ENCODE measurements at places on chromosomes 5 and 9.

DNA sequence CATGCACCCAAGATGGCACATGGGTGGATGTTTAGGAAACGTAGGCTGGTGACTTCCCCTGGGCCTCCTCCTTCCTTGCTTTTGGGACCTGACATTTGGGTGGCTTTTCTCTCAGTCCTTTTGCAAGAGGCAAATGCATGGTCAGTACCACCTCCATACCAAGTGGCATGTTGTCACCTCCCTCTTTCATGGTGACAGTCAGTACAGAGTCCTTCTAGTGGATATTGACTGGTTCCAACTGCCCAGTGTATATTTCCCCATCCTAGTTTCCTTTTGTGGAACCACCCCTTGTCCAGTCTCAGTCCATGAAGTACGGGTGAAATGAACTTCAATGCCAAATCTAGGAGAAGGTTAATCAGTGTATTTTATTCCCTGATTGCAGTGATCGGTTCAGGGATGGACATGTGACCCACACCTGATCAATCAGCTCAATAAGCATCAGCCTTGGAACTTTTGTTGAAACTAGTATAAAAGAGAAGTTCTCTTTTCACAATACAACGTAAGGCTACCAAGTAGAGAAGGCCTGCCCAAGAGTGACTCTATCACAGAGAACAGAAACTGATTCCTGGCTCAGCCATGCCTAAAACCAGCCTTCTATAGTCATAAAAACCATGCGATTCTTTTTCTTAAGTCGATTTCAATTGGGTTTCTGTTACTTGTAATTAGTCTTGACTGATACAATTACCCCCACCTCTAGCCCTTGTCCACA, 143.4 kb upstream of the KLF9 start:
- no peak for DNase-seq

GRCh38 chr5:131381021-131381420, 117.2 kb downstream of the CDC42SE2 start:
- no peak for DNase-seq

DNA sequence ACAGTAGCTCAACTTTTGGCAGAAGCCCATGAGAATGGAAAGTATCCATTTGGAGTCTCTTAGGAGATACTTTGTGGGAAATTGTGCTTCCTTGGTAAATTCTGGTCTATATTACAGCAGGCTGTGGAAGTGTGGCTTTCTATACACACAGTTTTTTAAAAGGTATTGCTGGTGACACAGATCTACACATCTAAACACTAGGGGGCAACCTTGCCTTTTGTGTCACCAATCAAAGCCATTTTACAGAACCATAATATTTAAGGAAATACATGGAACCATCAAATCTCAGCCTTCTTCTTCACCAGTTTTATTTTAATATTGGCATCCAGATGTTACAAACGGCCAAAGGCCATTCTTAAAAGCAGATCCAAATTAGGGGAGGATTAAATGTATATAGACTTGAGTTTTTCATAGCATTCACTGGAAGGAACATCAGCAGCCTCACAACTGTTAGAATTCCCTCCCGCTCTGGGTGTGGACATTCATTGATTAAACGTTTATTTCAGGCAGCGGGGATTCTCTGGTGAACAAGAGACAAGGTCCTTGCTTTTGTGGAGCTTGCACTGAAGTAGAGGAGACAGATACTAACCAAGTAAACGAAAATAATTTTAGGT, 132.4 kb upstream of the EPB41L4A start:
- DNase-seq: peak; percentile 67

- peak; percentile 67 for DNase-seq
Observed at GRCh38 chr5:134511796-134512660, 13.4 kb upstream of the JADE2 start.

GRCh38 chr5:94689908-94690307, 71.4 kb downstream of the SLF1 start:
- DNase-seq: no peak

DNA sequence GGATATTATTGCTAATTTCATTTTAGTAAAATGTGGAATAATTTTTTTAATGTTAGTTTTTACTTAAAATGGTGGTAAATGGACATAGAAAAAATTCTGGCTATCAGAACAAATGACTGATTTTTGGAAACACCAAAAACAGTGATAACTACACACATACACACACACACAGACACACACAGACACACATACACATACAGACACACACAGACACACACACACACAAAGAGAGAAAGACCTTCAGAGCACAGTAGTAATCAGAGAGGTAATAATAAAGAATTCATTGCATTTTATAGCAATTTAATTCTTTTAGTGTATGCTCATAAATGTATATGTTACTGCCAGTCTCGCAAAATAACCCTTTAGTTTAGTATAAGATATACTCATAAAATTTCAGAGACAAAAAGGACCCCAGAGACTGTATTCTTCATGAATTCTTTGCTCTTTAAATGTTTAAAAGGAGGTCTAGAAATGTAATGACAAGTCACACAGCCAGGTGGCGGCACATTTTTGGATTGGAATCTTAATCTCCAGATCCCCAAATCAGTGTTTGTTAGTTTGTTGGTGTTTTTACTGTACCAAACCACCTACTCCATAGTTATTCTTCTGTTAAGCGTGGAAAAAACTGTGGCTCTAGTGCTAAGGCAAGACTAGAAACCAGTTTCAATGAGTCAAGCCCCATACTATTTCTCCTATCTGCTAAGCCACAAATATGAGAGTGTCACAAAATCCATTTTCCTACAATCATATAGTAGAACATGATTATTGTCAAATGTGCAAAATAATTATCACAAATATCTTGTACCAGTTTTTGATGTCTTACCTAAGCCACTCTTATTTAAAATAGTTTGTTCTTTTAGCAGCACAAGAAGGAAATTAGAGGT, 109.9 kb downstream of the EDIL3 start:
- DNase-seq: peak; percentile 12

- DNase-seq: peak; percentile 87
Observed at GRCh38 chr9:123373946-123374345, 17.9 kb downstream of the CRB2 start.

- no peak for DNase-seq
Observed at GRCh38 chr9:134425401-134425800, 99.1 kb downstream of the RXRA start.

GRCh38 chr5:133367984-133368383, 244.4 kb downstream of the FSTL4 start:
- no peak for DNase-seq

GRCh38 chr9:34311499-34312185, 17.4 kb downstream of the KIF24 start:
- no peak for DNase-seq

DNA sequence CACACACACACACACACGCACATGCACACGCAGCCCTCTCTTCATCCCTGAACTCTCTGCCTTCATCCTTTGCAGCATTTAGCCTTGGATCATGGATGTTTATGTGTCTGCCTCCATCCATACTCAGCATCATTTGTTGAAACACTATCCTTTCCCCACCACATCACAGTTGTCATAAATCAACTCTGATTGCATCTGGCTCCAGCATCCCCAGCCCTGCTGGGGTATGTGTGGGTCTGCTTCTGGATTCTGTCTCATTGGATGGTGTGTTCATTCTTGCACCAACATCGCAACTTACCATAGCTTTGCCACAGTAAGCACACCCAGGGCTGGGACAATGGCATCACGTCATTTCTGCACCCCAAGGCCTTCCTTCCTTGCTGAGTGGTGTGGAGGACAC, 175.4 kb downstream of the RGS3 start:
- DNase-seq: peak; percentile 80

GRCh38 chr5:39364367-39364766, at the start of gene C9:
Gene C9, minus strand, starts transcription at chr5:39364495. Its CDS starts 31 bp downstream, at chr5:39364464.
- DNase-seq: no peak

- DNase-seq: no peak
Observed at GRCh38 chr5:91850031-91850430, 466.9 kb upstream of the ARRDC3 start.

DNA sequence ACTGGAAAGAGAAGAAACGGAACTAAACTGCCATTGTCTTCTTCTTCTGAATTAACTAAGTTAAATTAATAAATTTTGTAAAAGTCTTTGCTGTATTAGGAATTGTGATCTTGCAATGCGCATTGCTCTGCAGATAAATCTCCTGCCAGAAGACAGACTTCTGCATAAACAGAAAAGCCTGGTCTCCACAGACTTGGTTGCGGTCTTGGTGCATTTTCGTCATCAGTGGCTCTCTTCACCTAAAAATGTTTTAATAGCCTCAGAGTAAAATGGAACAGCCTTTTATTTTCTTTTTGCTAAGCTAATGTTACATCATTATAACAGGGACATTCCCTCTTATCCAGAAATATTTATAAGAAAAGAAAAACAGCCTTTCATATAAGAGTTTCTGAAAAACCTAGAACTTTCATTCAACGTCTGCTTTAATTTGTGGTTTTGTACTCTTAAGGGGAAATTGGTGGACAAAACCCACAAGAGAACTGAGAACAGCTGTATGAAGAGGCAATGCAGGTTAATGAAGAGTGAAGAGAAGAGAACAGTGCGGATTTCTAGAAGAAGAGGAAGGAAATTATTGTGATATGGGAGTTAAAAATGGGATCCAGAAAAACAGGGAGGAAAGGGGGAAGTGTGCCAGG, 10.1 kb downstream of the IFNA5 start:
- no peak for DNase-seq

GRCh38 chr9:111993319-111993718, 96.7 kb downstream of the UGCG start:
- no peak for DNase-seq

DNA sequence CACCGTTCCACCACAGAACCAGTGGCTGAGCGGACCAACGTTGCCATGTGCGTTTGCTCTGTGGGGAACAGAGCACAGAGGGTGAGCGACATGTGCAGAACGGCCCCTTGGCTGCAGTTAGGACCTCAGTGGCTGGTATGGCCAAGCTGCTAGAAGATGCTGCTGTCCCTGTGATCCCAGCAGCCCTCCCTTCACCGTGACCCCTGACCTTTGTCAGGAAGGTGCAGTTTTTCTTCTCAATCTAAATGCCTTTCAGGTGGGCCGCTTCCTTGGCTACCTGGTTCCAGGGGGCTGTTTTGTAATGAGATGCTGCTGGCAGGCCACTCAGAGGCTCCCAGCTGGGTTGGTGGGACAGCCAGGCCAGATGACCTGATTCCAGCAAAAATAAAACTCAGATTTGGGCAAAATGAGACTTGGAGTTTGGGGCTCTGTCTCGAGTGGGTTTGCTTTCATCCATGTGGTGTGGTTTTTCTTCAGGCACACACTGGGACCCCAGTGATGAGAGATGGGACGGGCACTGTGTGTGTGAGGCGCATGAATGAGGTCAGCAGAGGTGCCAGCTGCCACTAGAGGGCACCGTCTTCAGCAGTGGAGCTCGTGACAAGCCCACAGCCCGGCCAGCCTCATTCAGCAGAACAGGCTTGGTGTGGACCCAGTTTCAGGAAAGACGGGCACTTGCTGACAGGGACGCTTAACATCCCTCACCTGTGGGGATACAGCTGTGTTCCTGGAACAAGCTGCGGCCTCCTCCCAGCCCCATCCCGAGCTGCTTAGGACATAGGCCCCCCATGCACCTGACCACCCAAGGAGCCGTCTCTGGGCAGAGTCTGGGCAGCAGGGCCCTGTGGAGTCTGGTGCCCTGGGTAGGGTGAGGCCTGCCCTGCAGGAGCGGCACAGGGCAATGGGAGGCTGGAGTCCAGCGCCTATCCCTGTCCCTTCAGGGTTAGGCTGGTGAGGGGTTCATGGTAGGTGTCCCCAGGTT, 4.1 kb downstream of the MRPS2 start:
- peak; percentile 54 for DNase-seq

DNA sequence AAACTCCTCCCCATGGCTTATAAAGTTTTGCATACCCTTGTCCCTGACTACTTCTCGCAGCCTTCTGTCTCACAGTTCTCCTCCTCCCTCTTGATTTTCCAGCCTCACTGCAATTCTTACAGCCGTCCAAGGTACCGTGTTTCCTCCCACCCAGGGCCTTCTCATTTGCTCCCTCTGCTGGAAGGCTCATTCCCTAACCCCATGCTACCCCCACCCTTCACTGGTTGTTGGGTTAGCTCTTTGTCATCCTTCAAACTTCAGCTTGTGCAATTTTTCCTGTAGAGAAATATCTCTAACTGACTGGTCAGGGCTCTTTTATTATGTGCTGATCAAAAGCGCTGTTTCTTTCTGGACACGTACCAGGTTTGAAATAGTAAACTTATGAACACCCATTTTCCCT, 329.2 kb downstream of the EBF1 start:
- no peak for DNase-seq

DNA sequence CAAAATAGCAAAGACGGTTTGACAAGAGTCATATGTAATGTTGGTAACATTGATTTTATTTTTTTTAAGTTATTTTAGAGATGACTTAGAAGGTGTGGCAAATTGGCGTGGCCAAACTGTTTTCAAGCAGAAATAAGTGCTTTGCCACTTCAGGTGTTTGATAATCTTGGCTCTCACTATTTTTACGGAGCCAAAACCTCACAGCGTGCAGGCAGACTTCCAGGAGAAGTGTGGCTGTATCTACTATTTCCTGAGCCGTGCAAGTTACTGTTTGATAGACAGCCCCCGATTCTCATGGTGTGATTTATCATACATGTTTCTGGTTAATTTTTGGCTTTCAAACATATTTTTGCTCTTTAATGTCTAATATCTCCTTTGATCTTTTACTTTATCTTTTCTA, 269.5 kb downstream of the ADAMTSL1 start:
- no peak for DNase-seq

GRCh38 chr5:56973473-56973872, 21.6 kb upstream of the MIER3 start:
- DNase-seq: no peak

DNA sequence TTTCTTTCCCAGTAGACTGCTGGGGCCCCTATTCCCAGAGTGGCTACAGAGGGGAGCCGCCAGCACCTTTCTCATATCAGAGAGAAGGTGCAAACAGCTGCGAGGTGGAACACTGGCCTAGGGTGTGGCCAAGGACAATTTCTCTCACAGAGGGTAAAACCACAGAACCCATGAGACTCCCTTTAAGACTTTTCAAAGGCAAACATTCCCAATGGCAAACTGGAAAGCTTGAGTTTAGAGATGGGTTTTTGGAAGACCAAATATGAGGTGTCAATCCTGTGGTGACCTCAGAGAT, 335.1 kb upstream of the PIK3R1 start:
- DNase-seq: no peak

DNA sequence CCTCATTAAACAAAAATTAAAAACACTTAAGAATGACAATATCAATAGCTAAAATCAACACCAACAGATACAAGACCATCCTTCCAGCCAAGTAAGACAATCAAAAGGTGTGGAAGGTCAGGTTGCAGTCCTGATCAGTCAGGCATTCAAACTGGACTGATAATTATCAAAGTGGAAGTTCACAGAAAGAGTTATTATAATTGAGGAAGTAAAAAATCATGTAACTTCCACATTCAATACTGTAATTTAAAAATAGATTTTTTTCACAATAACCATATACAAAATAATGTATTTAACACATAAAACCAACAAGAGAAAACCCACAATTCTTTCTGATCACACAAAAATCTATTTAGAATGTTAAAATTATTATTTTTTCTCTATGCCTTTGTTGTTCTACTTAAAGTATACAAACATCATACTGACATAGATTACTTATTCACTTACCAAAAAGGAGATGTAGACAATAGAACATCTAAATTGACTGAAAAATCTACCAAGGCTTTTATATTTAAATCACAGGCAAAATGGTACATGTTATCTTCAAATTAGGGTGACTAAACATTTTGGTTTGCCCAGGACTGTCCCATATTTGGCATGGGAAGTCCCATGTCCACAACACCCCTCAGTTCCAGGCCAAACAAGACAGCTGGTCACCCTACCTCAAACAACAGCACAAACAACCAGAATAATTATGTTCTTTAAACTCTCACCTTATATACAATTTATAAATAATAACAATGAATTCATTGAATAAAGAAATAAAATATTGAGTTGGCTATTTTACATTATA, 142.5 kb upstream of the SLC24A2 start:
- no peak for DNase-seq
